ENCODE measurements at places on chromosomes 6 and 20.

DNA sequence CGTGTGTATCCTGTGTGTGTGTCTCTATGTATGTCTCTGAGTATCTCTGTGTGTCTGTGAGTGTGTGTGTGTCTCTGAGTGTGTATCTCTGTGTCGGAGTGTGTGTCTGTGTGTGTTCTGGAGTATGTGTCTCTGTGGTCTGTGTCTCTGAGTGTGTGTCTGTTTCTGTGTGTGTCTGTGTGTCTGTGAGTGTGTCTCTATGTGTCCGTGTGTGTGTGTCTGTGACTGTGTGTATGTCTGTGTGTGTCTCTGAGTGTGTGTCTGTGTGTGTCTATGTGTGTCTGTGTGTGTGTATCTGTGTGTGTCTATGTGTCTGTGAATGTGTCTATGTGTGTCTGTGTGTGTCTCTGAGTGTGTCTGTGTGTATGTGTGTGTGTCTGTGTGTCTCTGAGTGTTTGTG is 73.4 kb downstream of the SRC start:
- DNase-seq = no peak

DNA sequence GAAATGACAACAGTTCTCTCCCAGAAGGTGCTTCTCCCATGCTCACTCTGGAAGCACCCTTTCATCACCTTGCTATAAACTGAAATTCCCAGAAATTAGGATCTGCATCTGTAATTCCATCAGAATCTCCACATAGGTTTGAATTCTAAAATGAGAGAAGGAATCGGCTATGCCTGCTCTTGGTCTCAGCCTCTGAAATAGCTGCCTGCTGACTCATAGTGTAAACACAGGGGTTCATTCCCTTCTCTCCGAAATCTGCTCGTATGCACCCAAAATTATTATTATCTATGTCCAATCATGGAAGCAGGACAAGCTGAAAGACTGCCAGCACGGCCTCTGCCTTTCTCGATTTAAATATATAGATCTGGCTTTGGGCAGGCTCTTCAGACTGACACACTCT is 74.6 kb upstream of the TAB2 start:
- DNase-seq = no peak

DNA sequence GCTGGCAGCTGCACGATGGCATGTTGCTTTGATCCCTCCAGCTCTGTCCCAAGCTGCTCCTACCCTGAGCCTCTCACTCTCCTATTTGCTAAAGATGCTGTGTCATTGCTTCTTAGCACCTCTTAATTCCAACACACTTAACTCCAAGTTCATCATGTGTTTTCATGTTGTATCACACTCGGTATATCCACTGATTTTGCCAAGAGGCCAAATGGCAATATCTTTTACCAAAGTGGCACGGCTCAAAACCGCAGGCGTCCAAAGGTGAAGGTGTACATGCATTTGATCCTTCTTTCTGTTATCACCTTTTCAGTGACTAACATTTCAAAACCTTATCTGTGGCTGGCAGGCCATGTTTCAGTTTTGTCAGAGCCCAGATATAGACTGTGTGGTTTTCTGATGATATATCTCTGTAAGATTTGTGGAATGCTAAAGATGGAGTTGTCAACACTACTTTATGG is 217.0 kb downstream of the TBX18 start:
- DNase-seq = no peak

GRCh38 chr6:143911028-143911427 is 46.8 kb downstream of the ZC2HC1B start:
- DNase-seq = no peak

DNA sequence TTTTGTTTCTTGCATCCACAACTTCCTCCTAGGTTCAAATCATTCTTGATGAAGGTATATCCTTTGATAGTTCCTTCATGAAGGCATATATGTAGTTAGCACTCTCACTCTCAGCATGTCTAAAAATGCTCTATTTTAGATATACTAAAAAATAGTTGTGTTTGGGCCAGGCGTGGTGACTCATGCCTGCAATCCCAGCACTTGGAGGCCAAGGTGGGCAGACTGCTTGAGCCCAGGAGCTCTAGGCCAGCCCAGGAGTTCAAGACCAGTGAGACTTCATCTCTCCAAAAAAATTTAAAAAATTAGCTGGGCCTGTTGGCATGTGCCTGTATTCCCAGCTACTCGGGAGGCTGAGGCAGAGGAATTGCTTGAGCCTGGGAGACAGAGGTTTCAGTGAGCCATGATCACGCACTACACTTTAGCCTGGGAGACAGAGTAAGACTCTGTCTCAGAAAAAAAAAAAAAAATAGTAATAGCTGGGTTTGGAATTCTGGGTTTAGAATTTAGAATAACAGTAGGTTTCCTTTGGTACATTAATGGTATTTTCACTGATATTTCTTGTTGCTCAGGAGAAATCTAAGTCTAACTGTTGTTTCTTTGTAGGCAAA is 7.0 kb downstream of the SERAC1 start:
- DNase-seq = no peak

DNA sequence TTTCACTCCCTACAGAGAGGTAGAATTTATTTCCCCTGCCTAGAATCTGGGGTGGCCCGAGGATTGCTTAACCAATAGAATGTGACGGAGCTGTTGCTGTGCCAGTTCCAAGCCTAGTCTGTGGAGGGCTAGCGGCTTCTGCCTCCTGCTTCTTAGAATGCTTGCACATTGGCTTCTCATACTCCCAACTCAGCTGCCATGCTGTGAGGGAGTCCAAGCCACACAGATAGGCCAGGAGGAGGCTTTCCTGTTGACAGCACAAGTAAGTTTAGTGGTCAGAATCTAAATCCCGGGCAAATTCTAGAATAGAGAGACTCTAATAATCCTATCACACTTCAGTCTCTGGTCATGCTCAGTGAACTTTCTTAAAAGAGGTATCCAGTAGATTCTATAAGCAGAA is 57.5 kb upstream of the SNRPB2 start:
- no peak for DNase-seq

GRCh38 chr20:10239954-10240353 is 21.3 kb downstream of the SNAP25 start:
- no peak for DNase-seq

DNA sequence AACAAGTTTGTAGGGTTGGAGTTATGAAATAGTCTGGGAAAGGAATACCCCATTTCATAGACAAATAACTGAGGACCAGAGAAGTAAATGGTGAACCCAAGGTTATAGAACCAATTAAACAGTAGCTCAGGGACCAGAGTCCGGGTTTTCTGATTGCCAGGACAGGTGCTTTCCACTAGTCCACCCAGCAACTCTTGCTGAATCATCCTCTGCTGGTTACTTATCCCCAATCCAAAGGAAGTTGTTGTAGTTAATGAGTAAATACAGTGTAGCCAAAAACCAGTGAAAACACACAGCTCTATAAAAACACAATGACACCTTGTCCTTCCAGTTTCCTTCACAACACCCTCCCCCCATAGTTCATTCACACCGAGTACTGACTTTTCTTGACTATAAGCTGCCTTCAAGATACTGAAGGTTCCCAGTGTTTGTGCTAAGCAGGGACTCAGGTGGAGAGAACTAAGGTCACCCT is 766 bp upstream of the TINAG start:
- DNase-seq = no peak

- no peak for DNase-seq
Measured at GRCh38 chr6:23650676-23651075, 475.3 kb upstream of the NRSN1 start.

- DNase-seq = no peak
Measured at GRCh38 chr6:162438980-162439379, 288.6 kb downstream of the PRKN start.

DNA sequence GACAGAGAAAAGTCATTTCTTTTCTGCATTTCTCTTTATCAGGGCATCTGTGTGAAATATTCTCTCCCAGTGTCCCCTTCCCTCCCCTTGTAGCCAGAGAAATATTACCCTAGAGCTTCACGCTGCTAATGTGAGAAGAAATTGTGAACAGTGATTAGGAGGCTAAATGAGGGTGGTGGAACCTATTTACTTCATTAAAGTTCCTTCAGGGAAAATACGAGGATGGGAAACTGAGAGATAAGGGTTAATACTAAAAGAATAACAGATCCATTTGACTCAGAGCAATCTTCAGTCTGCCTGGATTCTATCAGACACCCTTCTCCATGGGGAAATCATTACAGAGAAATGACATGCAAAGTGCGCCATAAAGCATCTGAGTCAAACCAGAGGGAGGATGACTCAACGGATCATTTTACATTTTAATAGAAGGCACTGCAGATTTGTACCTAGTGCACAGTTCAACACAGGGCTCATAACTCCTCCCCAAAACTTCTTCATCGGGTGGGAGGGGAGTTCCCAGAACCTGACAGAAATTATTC is 131.3 kb downstream of the GJA10 start:
- no peak for DNase-seq

DNA sequence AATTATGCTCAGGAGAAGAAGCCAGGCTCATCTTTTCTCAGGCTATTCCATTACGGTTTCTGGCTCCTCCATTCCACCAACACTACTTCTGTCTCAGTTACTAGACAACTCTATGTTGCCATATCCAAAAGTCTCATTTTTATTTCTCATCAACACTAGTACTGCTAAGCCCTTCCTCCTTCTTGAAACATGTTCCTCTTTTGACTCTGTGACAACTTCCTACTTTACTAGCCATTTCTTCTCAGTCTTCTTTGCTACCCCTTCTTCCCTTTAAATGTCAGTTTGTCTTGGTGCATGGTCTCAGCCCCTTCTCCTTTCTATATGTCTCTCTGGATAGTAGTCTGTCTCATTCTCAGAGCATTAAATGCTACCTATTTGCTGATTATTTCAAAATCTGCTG is 7.1 kb upstream of the ADGRG6 start:
- no peak for DNase-seq

DNA sequence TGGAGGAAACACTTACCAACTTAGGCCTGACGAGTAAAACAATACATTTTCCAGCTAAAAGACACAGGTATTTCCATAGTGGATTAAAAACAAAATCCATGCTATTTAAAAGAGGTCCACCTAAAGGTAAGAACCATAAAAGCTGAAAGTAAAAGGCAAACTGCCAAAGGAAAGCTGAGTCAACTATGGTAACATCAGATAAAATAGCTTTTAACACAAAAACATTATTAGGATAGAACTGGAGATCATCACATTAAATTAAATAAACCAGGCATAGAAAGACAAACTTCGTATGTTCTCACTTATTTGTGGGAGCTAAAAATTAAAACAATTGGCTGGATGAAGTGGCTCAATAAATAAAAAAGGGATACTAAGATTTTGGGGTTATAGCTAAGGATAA is 166.8 kb upstream of the SLC22A16 start:
- DNase-seq = no peak

DNA sequence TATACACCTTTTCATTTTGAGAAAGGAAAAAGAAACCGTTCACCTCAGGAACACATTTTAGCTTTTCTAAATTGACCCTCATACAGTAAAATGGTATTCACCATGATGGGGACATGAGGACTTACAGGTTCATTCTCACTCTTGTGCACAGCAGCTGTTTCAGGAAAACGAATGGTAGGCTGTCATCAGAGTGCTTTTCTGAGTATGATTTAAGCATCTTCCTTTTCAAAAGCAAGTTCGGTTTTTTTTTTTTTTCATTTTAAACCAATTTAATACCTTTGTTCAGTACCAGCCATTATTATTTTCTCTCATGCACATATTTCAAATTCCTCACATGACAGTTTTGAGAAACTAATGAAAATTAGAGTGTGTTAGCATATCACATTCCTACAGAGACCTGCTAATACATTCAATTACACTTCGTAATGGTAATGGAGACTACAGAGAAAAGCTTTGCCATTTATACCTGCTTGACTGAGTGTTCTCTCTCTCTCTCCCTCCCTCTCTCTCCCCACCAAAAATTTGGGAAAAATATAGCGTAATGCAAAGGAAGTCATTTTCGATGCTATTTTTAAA is 129.2 kb downstream of the SAMD5 start:
- DNase-seq = no peak

DNA sequence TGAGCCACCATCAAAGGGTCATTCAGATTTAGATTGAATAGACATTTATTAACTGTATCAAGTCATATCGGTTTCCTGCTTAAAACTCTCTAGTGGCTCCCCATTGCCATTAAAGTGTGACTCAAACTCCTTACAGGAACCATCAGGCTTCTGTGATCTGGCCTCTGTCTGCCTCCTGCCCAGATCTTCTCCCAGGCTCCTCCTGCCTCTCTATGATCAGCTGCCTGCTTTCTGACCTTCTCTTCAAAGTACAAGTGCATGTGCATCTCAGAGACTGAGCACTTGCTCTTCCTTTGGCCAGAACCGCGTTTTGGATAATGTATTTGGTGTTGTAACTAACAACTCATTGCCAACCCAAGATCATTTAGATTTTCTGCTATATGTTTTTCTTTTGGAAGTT is 52.7 kb downstream of the IL20RA start:
- no peak for DNase-seq

DNA sequence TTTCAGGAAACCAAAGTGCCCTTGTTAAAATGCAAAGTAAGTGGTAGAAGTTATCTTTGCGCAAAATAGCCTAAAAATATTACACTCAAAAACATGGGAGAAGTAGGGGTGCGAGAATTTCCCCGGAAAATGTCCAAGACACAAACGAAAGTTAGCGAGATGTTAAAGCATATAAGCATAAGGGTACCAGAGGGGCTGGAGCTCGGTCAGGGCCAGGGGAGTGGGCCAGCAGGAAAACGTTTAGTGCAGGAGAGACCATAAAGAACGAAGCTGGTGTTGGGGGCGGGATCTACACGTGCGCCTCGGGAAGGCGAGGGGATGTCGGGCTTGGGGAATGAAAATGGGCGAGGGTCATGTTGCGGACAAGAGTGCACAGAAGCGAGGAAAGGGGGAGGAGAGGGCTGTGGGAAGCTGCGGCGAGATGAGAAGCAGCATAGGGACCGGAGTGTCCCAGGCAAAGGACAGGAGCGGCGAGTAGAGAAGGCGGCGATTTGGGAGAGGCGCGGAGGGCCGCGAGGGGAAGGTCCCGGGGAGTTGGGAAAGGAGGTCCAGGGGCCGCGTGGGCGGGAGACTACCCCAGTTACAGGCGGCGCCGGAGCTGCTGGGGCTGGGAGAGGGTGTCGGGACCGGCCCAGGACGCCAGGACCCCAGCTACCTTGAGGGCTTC is 600 bp downstream of the XPO5 start:
- peak; percentile 15 for DNase-seq

- no peak for DNase-seq
Measured at GRCh38 chr6:131303338-131303930, 168.2 kb downstream of the AKAP7 start.

GRCh38 chr6:142728910-142729481 is 216.0 kb downstream of the HIVEP2 start:
- no peak for DNase-seq

- peak; percentile 42 for DNase-seq
Measured at GRCh38 chr6:165850434-165851019, 187.5 kb upstream of the PDE10A start.

DNA sequence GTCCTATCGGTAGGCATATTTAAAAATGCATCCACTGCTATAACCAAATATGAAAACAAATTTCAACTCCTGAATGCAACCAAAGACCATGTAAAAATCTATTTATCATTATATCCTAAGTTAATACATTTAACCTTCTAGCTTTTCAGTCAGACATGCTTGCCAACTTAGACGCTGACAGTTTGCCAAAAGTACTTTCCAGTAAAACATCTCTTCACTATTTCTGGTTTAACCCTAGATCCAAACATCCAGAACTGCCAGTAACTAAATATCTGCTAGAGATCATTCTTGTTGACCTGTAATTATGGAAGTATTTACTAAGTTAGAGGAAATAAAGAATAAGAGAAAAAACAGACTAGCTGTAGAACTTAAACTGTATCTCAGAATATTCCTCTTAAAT is 210.2 kb upstream of the THEMIS start:
- DNase-seq = no peak
